ENCODE measurements at places on chromosomes 6 and 20.

DNA sequence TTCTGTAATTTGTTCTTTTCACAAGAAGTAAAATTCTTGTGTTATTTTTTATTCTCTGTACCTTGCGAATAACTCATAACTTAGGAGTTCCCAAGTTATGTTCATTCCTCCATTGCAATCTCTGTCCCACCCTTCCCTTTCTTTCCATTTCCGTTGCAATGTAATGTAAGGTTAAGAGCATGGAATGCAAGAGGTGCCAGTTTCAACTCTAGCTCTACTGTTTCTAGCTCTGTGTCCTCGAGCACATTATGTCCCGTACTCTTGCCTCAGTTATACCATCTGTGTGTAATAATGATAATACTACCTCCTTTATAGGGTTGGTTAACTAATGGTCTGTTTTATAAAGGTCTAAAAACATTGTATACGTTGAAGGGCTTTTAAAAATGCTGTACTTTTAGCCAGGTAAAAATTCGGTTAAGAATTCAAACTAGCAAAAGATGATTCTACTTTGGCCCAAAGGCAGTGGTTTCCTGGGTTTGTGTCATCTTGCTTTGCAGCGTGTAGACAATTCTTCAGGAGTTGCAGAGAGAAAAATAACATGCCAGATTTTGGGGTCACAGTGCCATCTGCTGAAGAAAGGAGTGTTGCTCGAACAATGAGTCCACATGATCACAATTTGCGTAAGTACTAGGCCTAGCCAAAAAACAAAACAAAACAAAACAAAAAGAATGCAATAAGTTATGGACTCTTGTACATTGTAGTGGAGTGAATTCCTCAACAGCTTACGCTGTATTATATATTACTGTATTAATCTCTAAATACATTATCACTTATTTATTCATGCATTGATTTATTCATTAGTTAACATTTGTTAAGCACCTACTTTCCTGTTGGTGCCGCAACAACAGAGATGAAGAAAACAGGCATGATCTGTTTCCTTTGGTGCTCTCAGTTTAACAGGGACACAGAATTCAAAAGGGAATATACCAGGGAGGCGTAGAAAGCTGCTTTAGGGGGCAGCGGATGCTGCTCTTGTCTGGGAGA lies 10.0 kb upstream of the PFDN4 start:
- no peak for DNase-seq

DNA sequence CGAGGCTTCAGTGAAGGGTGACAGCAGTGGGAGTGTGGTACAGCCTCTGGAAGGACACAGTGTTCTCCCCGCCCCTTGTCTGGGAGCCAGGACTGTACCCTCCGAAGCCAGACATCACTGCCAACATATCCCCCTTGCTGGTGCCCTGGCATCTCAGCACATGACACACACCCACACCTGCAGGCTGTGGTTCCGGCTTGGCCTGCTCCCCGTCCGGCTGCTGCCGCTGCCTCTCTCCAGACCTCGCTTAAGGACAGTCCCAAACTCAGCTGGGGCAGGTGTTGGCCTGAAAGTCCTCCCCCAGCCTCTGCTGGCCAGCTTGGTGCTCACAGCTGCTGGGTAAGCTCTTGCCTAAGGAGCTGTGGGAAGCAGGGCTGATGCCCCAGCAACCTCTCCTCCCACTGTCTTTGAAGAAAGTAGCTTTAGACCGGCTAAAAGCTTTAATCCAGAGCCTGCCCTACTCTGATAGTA lies 7.0 kb downstream of the EMILIN3 start:
- DNase-seq, result no peak

- no peak for DNase-seq
Observed at GRCh38 chr20:37522260-37523011, 1.4 kb downstream of the NNAT start.

DNA sequence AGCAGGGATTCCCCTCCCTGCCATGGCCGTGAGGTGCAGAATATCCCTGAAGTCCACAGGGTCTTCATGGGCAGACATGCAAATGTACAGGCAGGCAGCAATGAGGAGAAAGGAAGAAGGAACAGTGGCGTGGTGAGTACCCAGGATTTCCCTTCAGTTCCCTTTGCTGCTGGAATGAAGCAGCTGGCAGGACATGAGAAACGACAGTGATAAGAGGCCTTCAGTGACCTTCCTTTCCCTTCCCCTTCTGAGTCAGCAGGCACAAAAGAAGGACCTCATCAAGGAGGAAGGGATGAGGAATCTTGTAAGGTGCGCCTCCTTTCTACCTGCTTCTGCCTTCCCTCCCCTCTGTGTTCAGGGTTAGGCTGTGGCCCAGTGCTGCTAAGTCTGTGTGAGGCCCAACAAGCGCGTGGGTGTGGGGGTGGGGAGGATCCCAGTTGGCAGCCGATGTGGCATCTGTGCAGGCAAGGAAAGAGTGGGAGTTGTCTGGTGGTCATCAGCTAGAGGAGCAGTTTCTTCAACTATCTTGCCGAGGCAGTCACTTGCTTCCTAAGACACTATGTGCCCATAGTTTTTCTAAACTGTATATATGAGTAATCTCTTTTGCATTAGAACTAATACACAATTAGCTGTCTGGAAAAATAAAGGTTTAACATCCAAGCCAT lies 29.5 kb upstream of the FBXO9 start:
- DNase-seq, result no peak

DNA sequence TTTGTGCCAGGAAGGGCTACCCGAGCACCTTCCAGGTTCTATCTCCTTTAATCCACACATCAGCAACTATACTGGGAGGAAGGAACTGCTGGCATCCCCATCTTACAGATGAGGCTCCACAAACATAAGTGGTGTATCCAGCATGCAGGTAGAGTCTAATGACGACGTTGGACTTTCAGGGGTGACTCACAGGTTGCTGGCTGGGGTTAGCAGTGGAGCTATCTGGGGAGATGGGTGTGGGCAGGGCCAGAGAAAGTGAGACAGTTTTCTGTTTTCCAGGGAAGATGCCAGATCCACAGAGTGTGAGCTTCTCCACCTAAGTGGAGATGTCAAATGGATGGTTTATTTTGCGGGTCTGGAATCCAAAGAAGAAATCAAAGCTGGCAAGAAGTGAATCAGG lies 31.8 kb downstream of the CDH22 start:
- no peak for DNase-seq

- no peak for DNase-seq
Observed at GRCh38 chr20:58765780-58766179, 73.2 kb downstream of the NPEPL1 start.

DNA sequence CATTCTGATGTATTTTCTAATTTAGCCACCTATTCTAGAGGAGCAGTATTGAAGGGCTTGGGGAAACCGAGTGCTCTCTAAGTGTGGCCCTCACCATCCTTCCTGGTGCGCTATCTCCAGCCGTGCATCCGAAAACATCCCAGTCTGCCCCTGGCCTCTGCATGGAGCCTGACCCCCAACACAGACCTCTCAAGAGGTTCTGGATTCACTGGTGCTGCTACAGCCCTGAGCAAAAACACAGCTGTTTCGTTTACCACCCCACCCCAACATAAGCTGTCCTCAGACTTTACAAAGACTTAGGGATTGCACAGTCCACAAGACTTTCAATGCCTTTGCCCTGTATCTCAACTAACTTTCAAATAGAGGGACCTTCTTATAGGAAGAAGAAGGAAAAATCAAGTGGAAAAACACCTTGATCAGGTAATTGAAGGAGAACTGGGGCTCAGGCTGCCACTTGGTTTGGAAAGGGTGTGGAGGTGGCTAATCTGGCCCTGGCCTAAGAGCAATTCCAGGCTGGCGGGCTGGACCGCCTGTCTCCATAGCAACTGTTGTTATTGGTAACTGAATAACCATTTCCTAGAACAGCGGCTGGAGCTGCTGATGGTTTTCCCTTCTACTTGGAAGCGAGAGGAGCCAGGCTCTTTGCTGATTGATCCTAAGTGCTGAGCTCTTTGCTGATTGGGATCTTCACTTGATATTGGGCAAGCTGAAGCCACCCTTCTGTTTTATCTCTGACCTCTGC lies 90.2 kb upstream of the TOX2 start:
- DNase-seq, result no peak

GRCh38 chr6:39707962-39708683 lies 17.1 kb downstream of the KIF6 start:
- DNase-seq, result no peak

DNA sequence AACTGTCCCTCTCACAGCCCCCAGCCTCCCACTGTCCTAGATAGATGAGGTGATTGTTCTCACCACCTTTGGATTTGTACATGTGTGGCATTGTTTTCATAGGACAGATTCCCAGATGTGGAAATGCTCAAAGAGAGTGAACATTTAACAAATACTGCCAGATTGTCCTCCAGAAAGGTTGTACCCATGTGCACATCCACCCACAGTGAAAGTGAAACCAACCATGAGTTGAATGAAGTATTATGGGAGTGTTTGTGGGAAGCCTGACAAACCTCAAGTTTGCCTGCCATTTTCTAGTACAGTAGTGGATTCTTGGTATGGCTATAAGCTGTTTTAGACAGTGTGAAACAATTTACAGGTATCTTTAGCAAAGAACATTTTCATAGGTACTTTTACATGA lies 42.7 kb downstream of the ANKRD6 start:
- DNase-seq, result peak; percentile 31

DNA sequence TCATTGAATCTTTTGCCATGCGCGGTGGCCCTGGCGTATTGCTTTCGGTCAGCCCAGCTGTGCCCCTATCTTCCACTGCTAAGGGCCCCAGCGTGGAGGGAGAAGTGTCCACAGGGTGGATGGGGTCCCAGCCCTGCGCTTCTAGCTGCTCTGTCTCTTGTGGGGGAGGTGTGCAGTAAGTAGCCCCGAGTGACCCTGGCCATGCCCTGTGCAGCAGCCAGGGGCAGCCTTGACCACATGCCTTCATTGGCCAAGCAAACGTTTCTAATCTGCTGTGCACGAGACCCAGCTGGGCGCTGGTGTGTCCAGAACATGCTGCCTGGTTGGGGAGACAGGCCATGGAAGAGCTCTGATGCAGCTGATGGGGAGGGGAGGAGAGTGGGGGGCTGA lies 13.6 kb downstream of the TMEM181 start:
- DNase-seq, result no peak

GRCh38 chr20:6920991-6921613 lies 153.6 kb downstream of the BMP2 start:
- no peak for DNase-seq

- DNase-seq, result no peak
Observed at GRCh38 chr20:8490076-8490830, 358.2 kb downstream of the PLCB1 start.

GRCh38 chr6:105067329-105067728 lies 110.4 kb downstream of the LIN28B start:
- no peak for DNase-seq

GRCh38 chr6:31580807-31581433 lies 1.3 kb downstream of the LTB start:
- DNase-seq, result peak; percentile 85

GRCh38 chr6:26155061-26155930 lies 68.1 kb downstream of the HFE start:
- DNase-seq, result no peak

DNA sequence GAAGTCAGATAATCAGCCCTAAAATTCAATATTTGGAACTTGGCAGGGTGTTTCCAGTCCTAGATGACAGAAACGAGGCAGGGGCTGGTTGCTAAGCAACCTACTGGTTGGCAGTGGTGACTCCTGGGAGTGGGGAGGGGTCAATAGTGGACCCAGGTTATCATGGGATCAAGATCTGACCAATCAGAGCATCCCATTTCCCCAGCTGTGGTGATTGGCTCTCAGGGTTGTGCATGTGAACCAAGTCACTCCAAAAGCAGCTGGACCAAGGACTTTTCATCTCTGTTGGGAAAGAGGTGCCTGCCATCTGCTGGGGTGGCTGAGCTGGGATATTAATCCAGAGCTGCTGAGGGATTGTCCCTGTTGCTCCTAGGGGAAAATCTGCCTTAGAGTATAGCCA lies 253.4 kb downstream of the PREX1 start:
- DNase-seq, result no peak

DNA sequence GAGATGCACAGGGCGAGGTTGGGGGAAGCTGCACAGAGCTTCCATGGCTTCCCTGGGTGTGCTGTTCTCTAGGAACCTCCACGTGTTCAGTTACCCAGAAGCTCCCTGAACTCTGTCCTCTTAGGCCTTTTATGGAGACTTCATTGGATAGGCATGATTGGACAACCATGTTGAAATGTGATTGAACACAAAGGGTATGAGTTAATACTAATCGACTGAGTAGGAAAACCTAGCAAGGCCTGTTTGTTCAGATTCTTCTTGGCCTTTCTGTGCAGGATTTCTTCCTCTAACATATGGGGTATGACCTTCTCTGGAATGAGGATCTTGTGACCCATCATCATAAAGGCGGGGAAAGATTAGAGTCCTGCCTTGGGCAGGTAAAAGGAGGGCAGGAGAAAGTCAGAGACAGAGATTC lies 70.7 kb upstream of the SMIM29 start:
- no peak for DNase-seq

DNA sequence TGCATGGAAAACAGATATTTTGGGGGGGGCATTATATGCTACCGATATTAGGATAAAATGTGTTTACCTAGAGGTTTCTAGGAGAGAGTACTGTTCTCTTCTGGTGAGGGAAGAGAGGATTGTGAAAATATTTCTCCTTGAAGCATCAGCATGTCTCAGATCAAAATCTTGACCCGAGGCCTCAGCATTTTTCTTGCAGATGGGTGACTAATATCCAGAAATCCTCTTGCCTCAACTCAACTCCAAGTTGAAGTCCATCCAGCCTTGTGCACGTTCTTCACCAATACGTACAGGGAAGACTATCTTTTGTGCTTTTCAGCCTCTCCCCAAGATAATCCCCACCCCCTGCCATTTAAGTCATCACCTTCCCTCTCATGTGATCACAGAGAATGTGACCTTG lies 59.5 kb downstream of the PRND start:
- no peak for DNase-seq

GRCh38 chr20:41027872-41028358 lies 707 bp upstream of the TOP1 start:
- DNase-seq, result no peak

DNA sequence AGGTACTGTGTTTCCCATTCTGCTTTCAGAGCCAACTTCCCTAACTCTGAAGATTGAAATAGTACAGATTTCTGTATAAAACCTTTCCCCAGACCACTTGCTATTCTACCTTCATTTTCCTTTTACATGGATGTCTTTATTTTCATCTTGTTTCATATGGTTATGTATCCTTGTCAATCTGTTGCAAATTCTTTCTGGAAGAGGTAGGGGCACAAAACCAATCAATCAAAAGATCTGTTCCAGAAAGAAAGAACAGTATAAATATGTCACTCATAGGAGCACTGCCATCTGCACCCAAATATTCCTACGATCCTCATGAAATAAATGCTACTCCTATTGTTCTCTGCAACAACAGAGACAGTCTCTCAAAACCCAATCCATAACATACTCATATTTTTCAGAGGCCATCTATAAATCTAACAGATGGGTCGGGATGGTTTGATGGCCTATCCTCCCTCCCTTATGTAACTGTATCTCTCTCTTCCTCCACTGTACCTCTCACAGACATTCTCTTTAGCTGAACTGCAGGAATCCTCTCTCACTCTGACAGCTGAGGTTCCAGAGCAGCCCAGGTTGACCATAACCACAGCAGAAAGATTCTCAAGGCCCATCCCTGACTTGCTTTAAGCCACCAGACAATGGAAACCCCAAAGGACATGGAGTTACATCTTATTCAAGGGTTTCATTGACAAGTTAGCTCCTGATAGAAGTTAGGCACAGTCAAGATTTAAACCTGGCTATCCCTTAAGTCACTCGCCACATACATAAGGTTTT lies 112.8 kb downstream of the ZMYND8 start:
- DNase-seq, result no peak

GRCh38 chr20:30811885-30812671 lies 445.4 kb upstream of the DEFB115 start:
- DNase-seq, result no peak
